ENCODE measurements at places on chromosomes 2 and 18.

DNA sequence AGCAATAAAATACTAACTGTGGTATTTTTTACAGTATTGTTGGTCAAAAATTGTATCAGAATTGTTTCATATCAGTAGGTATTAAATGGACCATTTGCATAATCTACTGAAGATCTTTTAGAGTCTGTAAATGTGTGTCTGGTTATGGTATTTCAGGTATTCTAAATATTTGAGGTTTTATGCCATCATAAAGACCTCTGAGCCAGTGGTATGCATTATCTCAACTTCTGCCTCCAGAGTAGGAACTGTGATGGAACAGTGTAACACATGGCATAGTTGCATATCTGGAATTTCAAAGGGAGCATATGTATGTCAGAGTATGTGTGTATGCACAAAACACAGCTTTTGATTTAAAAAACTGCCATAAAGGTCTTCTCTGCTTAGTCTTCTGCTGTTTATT lies 15.4 kb downstream of the GREB1L start:
- no peak for DNase-seq

DNA sequence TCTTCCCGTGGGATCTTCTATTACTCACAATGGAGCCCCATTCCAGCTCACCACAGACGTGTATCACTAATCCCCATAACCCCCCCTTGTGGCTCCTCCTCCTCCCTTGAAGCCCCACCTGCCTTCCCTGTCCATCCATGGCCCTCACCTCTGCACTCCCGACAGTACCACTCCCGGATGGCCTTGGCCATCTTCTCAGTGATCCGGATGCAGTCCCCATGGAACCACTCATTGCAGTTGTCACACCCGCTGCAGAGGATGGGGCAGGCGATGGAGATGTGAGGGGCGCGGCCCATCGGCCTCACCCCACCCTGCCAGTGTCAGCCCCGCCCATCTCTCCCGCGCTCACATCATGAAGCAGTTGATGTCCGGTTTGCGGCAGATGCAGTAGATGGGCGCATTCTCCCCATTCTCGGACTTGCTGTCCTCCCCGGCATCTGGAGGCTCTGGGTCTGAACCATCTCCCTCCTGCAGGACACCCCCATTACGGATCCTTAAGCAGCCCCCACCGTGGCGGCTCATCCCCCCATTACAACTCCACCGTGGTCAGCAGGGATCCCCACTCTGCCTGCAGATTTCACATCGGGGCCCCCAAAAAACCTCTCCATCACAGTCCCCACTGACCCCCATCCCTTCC lies 983 bp downstream of the CXXC1 start:
- no peak for DNase-seq

DNA sequence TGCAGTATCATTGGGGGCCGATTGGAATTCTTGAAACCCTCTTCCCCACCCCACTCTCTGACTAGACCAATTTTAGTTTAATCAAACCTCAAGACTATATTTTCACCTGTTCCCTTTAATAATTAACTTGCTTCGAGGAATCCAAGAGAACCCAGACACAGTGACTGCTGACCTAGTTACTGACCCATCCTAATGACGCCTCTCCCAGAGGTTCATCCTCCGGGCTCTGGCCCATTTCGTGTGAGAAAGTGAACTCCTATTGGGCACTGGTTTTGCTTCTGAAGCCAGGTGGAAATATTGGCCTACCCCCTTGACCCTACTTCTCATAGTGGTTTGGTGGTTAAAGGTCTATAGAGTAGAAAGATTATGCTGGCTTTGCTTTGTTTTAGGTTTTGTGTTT lies 39.9 kb downstream of the RPL37A start:
- DNase-seq: no peak

- no peak for DNase-seq
Measured at GRCh38 chr2:223042284-223042683, 9.7 kb upstream of the KCNE4 start.

- DNase-seq: no peak
Measured at GRCh38 chr18:44799907-44800421, 119.3 kb downstream of the SETBP1 start.
